ENCODE measurements at places on chromosomes 2 and 18.

- DNase-seq, result no peak
These were observed 55.3 kb downstream of the ABCA12 start for GRCh38 chr2:215083146-215083545.

GRCh38 chr2:25964891-25965290, 17.4 kb downstream of the KIF3C start:
- DNase-seq, result no peak

GRCh38 chr2:105274046-105274445, 32.5 kb downstream of the GPR45 start:
- no peak for DNase-seq

GRCh38 chr18:58603375-58604067, 25.4 kb downstream of the ALPK2 start:
- DNase-seq, result no peak

- DNase-seq, result no peak
These were observed 166.9 kb downstream of the CDCA7 start for GRCh38 chr2:173521450-173522192.

DNA sequence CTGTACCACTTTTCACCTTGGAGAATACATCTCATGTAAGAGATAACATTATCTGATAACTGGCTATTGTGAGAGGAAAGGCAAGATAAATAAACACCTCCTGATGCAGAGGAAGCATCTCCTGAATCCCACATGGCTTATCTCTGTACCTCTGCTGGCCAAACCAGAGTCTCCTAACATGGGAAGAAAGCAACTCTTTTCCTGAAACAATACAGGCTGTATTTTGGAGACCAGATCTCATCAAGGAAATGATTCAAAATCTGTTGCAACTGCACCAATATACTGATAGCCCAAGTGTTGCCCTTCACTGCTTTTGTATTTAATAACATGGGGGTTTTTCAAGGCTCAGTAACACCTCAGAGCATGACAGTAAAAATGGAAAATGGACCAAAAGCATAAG, 106.9 kb downstream of the MREG start:
- DNase-seq, result no peak

- no peak for DNase-seq
These were observed 43.8 kb downstream of the REEP1 start for GRCh38 chr2:86293612-86294011.

DNA sequence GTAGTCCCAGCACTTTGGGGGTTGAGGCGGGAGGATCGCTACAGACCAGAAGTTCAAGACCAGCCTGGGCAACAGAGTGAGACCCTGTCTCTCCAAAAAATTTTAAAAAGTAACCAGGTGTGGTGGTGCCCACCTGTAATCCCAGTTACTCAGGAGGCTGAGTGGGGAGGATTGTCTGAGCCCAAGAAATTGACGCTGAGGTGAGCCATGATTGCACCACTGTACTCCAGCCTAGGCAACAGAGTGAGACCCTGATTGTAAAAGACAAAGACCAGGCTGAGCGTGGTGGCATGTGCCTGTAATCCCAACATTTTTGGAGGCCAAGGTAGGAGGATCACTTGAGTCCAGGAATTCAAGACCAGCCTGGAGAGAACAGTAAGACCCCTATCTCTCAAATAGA, 7.8 kb downstream of the ST6GAL2 start:
- no peak for DNase-seq

GRCh38 chr2:54605836-54606235, 117.6 kb upstream of the EML6 start:
- no peak for DNase-seq

GRCh38 chr2:16462958-16463357, 202.7 kb downstream of the CYRIA start:
- DNase-seq, result no peak

DNA sequence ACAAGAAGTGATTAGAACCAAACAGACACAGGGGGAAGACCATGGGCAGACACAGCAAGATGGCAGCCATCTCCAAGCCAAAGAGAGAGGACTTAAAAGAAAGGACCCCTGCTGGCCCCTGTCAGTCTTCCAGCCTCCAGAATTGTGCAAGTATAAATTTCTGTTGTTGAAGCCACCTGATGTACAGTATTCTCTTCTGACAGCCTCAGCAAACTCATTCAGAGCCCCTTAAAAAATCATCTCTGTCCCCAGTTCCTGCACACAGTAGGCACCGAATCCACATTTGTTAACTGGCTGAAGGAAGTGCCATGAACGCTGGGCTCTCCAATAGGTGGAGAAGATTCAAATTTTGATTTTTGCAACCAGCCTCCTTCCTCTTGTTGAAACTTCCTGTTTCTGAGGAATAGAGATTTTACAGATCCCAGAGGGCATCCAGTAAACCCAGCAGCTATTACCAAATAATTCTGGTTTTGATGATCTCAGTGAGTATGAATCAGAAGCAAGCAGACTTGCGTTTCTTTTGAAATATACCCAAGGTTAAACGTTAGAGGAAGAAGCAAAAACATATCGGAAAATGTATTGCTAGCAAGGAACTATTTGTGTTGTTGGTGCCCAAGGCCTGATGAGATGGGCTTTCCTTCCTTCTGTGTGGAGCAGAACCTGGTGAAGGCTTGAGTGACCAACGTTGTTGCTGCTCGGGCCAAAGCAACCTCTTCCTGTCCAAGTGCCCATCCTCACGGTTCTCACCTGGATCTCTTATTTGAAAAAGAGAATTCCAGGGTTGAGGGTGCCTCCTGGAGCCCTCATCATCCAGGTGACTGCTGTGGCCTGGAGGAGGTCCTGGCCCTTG, 47.7 kb upstream of the PLB1 start:
- no peak for DNase-seq

DNA sequence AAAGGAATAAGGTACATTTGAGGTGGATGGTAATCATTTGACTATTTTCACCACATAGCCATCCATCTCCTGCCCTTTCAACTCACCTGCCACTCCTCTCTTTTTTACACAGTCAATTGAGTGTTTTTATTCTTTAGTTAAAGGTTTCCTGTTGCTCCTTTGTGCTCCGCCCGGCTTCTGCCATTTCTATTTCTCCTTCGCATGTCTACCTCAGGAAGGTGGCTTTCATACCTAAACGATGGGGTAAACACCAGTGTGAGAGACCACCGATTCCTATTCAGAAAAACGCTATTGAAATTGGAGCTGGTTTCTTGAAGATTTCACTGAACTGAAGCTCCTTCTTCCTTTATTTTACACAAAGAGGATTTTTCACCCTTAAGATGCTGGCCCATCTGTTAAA, 1628.0 kb upstream of the PIK3C3 start:
- no peak for DNase-seq
